ENCODE measurements at places on chromosomes 3 and 15.

- no peak for DNase-seq
Observed at GRCh38 chr3:52471371-52472238, 16.2 kb downstream of the NISCH start.

DNA sequence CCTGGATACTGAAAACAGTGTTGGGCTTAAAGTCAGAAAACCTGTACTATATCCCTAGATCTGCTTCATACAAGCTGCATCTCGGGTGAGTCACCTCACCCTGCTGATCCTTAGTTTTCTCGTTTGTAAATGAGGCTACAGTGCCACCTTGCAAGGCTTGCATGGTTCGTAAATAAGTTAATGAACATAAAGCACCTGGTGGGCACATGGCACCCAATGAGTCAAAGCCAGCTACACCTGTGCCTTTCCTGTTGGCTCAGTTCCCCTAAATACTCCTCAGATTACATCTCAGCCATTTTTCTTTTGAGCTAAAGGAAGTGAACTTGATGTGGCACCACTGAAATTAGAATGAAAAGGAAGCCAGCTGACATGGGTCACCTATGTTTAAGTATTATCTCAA is 26.5 kb downstream of the RTP1 start:
- DNase-seq = no peak

DNA sequence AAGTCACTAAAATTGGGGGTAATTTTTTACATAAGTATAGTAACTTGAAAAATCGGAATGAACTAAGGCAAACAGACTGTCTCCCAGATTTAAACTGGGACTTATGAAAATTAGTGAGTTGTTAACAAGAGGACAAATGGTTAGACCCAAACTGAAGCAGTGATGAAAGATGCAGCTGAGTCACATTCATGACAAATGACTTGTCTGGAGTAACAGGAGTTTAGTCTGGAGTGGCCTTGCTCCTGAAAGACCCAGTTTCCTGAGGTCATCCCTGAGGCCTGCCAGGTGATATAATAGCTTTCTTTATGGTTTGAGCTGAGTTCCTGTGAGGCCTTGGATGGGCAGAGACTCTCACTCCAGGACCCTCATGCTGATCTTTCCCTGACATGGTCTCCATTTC is 9.6 kb upstream of the CTDSPL start:
- no peak for DNase-seq

GRCh38 chr15:72599855-72600464 is 54.5 kb upstream of the GOLGA6B start:
- DNase-seq = peak; percentile 3

GRCh38 chr3:63967675-63968611 is 55.4 kb downstream of the PSMD6 start:
- DNase-seq = peak; percentile 88

- DNase-seq = no peak
Observed at GRCh38 chr3:13223574-13224237, 150.5 kb upstream of the IQSEC1 start.

- no peak for DNase-seq
Observed at GRCh38 chr3:52866427-52866826, 30.9 kb downstream of the STIMATE start.

- no peak for DNase-seq
Observed at GRCh38 chr3:188881954-188882641, 289.7 kb upstream of the TPRG1 start.

DNA sequence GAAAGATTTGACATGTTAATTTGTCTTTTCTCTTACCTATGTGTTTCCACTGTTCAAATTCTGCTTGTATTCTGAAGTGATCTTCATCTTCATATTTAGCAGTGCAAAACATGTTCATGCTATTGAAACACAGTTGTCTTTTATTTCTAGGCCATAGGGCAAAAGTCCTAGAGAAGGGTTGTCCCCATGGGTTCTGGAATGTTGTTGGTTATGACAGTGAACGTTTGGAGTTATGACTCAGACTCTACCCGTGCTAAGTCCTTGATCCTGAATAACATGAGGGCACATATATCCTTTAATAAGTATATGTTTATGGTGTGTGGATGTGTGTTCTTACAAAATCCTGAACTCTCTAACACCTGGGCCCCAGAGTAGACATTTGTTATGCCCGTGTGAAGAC is 23.0 kb upstream of the ARPP21 start:
- DNase-seq = no peak

- DNase-seq = no peak
Observed at GRCh38 chr3:197958346-197958745, 1.7 kb upstream of the LMLN start.

- no peak for DNase-seq
Observed at GRCh38 chr3:161798016-161798415, 301.4 kb downstream of the OTOL1 start.

DNA sequence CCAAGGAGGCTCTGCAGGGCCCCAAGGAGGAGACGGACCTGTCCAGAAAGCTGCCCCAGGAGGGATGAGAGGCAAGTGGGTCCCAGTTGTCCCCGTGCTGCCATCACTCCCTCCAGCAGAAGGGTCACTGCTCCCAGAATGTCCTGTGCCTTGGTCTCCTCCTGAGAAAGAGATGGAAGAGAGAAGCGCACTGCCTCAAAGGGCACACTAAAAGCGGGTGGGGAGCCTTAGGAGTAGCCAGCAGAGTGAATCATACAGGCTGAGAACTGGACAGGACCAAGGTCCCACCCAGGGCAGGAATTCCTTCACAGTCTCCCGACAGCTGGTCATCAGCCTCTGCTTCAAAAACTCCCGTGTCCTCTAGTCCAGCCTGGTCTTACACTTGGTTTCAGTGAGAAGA is 4.6 kb downstream of the THPO start:
- DNase-seq = no peak

- DNase-seq = no peak
Observed at GRCh38 chr15:100250176-100250800, 91.5 kb downstream of the ADAMTS17 start.

- DNase-seq = no peak
Observed at GRCh38 chr15:83106994-83107840, at the start of gene TM6SF1. Gene TM6SF1 (plus strand): TSS chr15:83107645. CDS start chr15:83107681, 36 bp downstream.

- DNase-seq = no peak
Observed at GRCh38 chr3:128432971-128433836, 33.5 kb downstream of the DNAJB8 start.

DNA sequence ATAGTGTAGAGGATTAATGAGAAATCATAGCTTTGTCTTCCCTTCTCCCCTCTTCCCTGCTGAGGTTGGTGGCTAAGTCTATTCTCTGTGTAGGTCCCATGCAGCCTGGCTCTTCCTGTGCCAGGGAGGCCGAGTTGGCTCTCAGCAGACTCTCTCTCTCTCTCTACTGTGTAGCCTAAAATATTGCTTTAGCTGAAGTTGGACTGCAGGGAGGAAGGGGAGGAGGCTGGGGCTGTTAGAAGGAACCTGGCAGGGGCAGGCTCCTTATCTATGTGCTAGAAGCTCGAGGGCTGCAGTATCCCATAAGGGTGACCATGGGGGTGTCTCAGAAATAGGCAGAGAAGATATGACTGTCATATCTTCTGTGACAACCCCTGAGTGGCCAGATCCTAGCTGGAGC is 160.8 kb downstream of the EPHB1 start:
- DNase-seq = no peak

DNA sequence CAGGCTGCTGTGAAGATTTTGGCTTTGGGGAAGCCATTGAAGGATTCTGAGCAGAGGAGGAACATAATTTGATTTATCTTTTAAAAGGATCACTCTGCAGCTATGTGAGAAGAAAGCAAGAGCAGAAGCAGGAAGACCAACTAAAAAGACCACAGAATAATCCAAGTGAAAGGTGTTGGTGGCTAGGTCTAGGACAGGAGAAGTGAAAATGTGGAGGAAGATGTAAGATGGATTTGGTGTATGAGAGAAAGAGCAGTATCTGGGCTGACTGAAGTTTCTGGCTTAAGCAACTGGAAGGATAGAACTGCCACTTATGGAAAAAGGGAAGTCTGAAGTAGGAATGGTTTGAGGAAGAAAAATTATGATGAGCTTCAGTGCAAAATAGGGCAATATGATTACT is 62.0 kb downstream of the SFMBT1 start:
- DNase-seq = no peak

DNA sequence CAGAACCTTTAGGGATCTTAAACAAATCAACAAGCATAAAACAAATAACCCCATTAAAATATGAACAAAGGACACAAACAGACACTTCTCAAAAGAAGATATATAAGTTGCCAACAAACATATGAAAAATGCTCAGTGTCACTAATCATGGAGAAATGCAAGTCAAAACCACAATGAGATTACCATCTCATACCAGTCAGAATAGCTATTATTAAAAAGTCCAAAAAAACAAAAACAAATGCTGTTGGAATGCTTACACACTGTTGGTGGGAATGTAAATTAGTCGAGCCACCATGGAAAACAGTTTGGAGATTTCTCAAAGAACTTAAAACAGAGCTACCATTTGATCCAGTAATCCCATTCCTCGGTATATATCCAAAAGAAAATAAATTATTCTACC is 423.6 kb downstream of the OTOL1 start:
- no peak for DNase-seq

GRCh38 chr15:61050844-61051568 is 178.1 kb downstream of the RORA start:
- no peak for DNase-seq

GRCh38 chr3:117193390-117193789 is 483.8 kb downstream of the TUSC7 start:
- DNase-seq = no peak

DNA sequence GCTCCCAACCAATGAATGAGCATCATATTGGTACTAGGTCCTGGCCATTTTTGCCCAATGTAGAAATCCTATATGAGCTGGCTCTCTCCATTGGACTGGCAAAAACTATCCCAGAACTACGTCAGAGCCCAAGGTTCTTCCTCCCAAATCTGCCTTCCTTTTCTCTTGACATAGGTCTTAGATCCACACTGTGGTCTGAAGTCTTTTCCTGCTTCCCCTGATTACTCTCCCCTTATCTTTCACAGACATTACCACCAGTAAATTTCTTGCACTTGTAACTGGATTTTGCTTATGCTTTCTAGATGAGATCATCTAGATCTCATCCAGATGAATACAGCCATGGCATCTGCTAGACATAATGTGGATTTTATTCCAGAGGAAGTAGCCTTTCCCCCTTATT is 141.2 kb upstream of the GADL1 start:
- DNase-seq = no peak

DNA sequence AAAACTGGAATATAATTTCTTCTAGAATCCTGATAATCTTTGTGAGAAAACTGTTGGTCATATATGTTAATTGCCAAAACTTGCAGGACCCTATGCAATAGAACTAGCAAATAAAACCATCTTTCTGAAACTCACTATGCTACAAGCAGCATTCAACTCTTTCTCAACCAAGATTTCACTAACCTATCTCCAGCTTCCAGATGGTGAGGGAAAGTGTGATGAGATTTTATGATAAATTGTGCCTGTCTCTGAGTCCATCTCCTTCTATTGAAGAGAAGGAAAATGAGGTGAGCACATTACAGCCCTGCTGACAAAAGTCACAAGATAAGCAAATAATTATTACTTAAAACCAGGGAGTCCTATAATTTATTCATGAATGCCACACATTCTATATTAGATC is 44.1 kb upstream of the UBE2Q2 start:
- DNase-seq = no peak

DNA sequence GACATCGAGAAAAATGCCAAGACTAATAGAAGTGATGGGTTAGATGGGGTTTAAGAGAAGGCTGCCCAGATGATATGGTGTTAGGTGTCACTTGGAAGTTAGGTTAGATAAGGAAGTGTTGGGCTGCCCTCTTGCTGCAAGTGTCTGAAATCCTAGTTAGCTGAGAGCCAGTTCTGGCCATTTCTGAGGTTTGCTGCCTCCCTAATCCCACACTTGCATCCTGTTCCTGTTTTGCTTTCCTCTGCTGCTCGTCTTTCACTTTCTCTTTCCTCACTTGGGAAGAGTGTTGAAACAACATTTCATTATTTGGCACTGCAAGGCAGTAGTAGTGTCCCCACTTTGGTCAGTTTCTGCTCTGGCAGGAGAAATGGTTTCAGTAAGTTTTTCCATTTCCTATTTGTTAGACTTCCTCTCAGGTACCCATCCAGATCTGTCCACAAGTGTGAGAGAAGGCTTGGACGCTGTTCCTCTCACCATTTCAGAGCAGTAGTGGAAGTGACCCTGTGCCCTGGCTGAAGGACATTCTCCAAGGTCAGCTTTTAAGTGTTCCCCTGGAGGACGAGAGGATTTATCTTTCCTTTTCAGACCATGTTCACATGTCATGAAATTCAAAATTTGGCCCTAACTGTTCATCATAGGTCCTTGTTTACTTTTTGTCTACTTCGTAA is 93.3 kb downstream of the ADAMTSL3 start:
- DNase-seq = no peak

GRCh38 chr3:146044046-146044445 is 116.9 kb downstream of the PLOD2 start:
- DNase-seq = no peak

DNA sequence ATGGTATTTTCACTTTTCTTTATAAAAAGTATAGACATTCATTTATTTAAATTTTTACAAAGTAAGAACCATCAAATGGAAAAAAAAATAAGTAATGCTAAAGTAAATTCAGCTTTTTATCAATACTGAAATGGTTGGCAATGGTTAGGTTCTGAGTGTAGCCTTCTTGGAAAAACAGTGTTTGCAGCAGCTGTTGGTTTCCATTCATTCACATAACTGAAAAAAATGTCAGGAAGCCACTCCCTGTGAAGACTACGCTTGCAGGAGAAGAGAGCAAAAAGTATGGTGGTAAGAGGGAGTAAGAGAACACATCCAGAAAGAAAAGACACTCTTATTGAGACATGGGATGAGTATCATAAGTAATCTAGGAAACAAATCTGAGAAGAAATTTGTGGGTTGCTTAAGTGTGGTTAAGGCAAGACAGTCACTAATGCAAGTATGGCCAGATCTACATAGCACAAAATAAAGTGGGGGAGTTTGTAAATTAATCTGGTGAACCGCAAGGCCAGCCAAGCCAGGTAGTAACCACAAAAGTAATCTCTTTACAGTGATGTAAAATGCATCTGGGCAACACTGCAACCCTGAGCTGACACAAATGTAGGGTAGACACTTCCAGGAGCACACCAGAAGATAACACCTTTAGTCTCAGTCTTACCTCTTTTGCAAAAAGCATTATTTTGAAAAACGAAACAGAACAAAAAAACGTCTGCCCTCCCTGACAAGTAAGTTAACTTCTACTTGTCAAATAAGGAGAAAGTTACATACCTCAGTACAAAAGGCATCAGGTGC is 133.7 kb downstream of the IGSF11 start:
- DNase-seq = no peak

- DNase-seq = no peak
Observed at GRCh38 chr3:46293035-46293724, 50.9 kb downstream of the CCR3 start.
